Right lobe of liver (tissue), 6 donors: ENCODE measurements at places on chromosomes 5 and 9. TPM values are rescaled to one million over a fixed set of nuclear protein-coding genes. Genes with fewer than 3 reads are reported as not detected.

DNA sequence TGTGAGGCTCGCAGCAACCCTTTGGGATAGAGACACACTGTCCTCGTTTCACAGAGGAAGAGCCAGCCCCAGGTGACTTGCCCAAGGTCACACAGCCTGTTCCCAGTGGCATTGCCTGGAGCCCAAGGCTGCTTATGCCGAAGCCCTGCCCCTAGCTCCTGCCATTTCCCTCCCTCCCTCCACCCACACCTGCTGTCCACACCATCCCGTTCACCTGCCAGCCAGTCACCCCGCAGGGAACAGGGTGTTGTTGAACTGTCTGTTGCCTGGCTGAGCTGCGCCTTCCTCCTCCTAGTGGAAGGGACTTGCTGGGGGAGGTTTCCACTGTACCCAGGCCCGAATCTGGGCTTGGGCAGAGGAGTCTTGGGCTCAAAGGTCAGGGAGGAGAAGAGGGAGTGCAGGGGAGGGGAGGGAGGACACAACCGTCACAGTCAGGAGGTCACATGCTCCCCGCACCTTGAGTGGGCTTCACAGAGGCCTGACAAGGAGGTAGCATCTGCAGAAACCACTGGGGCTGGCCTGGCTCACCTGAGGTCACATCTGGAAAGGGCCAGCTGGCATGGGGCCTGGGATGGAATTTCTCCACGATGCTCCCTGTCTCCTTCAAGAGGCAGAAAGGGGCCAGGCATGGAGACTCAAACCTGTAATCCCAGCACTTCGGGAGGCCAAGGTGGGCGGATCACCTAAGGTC, 6.3 kb downstream of the TTC16 start:
- DNase-seq = no peak

DNA sequence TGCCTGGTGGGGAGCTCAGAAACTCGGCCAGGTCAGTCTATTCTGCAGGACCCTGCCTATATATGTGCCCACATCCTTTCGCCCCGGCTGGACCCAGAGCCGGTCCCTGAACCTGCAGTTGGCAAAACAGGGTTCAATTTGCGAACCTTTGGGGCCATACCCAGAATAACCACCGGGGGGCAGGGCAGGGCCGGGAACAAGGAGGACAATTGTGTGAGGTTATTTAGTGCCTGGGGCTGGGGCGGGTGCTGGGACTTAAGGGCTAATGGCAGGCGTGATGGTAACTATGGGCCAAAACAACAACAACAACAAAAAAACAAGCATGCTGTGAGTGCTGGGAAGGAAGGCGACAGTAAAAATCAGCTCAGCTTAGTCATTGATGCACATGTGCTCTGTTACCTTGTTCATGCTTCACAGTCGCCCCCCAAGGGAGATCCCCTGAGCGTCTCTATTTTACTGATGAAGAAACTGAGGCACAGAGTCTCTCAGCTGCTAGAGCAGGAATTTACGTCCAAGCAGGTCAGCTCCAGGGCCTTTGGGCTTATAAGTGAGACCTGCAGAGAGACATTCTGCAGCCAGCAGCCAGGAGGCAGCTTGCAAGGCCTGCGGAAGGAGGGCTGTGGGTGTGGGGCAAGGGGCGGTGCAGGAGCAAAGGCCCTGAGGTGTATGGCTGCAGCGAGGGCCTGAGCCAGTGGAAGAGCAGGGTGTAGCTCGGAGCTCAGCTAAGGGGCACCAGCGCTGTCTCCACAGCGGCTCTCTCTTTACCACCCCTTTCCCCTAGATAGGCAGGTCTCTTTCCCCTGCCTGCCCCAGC, 106.0 kb downstream of the PHF2 start:
- peak; percentile 72 for DNase-seq

GRCh38 chr9:73202980-73203379, 51.3 kb downstream of the ANXA1 start:
- no peak for DNase-seq

Gene CNTLN
- total RNA-seq = 10.3 TPM

Gene FYB1
- 3.7 TPM for total RNA-seq

- DNase-seq = no peak
Measured at GRCh38 chr5:96447949-96448348, 14.9 kb upstream of the PCSK1 start.

Gene LHX2
- total RNA-seq = 5.0 TPM
